ENCODE measurements at places on chromosomes 1 and 21.

- no peak for DNase-seq
Observed at GRCh38 chr1:225617479-225617878, 35.4 kb downstream of the ENAH start.

GRCh38 chr1:153356392-153357075, 1.1 kb upstream of the S100A9 start:
- no peak for DNase-seq

GRCh38 chr1:51189421-51190073, 46.5 kb upstream of the RNF11 start:
- DNase-seq = no peak

GRCh38 chr1:93504247-93505033, 56.5 kb downstream of the FNBP1L start:
- no peak for DNase-seq

GRCh38 chr1:160707236-160708064, 4.2 kb downstream of the CD48 start:
- no peak for DNase-seq

- DNase-seq = no peak
Observed at GRCh38 chr1:5989731-5990271, 2.4 kb downstream of the NPHP4 start.

DNA sequence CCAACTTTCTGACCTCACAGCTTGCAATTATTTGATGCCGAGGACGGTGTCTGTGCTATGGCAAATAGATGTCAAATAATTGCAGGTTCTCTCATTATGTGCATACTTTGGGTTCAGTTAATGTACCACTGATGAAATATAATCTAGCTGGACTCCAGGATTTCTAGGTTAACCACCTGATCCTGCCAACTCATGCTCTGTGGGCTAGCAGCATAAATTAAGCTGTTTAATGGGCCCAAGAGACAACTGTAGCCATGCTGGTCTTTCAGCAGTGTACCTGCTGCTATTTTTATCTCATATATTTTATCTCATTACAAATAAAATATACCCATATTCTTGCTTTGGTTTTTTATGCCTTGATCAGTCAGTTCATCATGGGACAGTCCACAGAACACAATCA, 43.3 kb upstream of the HP1BP3 start:
- no peak for DNase-seq

DNA sequence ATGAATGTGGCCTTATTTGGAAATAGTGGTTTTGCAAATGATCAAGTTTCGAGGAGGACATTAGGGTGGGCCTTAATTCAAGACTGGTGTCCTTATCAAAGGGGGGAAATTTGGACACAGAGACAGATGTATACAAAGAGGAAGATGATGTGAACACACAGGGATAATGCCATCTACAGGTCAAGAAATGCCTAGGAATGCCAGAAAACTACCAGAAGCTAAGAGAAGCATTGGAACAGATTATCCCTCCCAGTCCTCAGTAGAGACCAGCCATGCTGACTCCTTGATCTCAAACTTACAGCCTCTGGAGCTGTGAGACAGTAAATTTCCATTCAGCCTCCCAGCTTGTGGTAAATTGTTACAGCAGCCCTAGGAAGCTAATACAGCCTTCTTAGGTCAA, 151.4 kb downstream of the PTGER3 start:
- no peak for DNase-seq

- DNase-seq = no peak
Observed at GRCh38 chr1:52663716-52664115, 30.7 kb downstream of the SHISAL2A start.

DNA sequence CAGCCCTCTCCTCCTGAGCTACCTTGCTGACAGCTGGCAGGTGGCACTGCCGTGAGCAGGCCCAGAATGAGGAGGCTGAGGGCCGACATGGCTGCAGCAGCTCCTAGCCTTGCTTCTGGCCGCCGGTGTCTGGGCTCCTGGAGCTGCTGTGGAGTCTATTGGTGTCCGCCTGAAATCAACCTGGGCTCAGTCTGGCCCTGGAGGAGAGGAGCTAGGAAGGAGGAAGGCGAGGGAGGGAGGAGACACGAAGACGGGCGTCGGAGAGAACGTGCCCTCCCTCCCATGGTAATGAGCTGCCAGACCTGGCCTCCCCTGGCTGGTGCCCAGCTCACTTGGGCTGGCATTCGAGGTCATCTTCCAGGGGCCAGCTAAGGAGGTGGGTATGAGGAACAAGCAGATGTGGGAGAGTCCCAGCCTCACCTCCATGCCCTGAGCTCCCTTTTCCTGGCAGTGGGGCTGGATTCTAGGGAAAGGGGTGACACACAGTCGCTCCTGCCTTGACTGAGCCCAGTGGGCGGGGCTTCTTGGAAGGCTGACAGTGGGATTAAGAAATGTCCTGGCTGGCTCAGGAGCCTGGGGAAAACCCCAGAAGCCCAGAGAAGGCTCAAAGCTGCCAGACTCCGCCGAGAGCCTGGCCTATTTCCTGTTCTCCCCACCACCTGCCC, at the start of gene PDZK1IP1:
TSS of gene PDZK1IP1 (minus strand) at position 193 of the 665 bp plus-strand sequence. CDS start at position 89, 104 bp downstream.
- DNase-seq = no peak

DNA sequence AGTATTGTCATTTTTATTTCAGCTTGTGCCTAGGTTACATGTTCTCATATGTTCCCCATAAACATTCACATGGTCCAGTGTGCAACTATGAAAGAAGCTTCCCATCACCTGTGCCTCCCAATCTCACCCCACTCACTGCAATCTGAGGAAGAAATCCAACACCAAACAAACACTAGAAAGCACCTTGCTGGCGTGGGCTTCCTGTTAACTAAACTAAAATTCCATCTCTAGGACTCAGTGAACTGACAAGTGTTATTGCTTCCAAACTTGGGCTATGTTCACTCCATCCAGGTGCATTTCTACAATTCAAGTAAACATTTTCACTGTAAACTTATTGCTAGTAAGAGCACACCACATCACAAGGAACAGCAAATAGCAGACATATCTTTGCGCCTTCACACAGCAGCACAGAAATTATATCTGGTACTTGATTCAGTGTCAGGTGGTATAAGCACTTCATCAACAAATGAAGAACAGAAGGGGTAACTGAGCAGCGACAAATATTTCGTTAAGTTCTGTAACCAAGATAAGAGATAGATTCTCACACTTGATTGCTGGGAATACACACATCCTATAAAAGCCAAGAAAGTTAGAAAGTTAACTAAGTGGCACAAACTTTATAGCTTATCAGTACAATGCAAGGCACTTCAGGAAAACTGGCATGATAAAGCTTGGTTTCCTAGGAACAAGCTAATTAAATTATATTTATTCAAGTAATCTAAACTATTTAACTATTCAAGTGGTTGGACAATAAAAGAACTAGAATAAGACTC, 8.9 kb upstream of the KCNJ15 start:
- no peak for DNase-seq

DNA sequence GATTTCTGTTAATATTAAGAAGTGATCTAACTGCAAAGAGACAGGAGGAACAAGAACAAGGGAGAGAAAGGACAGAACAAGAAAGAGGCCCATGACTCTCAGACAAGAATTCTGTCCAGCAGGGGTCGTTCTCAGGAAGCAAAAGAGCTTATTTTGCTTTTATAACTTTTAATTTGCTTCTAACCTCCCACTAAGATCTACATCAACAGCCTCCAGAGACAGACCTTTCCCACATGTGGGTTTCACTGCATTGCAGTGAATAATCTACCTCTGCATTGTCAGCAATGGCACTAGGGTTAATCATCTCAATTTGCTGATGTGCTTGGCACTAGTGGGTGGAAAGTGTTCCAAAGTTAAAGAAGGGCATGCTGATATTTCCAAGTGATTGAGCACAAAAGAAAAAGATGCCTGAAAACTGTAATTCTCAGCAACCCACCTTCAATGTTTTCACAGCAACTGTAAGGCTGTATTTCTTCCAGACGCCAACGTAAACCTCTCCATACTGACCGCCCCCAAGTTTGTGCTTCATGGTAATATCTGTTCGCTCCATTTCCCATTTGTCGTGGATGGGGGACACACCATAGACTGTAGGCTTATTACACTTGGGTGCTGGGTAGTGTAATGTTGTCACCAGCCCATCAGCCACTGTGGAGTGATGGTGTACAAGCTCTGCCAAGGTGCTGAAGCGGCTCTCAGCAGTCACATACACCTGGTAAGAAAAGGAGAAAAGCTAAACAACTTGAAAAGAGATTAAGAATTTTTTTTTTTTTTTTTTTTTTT, 39.5 kb downstream of the TOR3A start:
- no peak for DNase-seq

DNA sequence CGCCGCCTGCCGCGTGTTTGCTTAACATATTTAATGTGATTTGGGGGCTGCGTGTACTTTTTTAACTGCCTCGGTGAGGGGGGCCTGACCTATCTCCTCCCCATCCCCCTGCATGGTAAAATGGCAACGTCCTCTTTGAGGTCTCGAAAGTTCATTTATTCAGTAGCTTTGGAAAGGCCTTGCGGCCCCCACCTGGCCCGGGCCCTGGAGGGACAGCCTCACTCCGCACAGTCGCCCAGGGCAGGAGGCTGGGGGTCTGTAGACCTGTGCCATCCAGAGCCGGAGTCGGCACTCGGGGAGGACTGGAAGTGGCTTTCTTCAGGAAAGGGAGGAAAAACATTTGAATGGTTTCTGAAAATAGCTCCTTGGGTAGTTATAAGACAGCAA, 38.0 kb upstream of the ACTRT2 start:
- no peak for DNase-seq

GRCh38 chr1:224565186-224565585, 50.9 kb upstream of the CNIH3 start:
- no peak for DNase-seq

GRCh38 chr1:156708218-156708661, 2.9 kb upstream of the CRABP2 start:
- DNase-seq = no peak

Measured in activated naive CD4-positive, alpha-beta T cell (primary cell).